T-cell (primary cell): ENCODE measurements at places on chromosomes 6 and 20.

DNA sequence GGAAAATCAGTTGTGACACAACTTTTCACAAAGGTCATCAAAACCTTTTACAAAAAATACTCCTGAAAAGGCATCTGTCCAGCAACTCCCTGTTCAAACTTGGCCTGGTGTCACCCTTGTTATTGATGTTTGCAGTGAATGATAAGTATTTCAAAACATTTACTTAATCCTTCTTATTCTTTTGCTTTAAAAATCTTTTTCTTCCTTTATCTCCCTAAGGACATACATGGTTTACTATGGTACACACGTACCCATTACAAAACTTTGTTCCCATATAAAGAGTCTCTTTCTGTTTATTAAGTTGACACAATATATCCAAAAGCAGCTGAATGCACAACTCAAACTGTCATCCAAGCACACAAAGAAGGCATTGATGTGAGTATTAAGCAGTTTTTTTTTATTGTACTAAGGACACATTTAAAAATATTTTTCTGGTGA is 17.5 kb downstream of the GSTA2 start:
- no peak for DNase-seq

DNA sequence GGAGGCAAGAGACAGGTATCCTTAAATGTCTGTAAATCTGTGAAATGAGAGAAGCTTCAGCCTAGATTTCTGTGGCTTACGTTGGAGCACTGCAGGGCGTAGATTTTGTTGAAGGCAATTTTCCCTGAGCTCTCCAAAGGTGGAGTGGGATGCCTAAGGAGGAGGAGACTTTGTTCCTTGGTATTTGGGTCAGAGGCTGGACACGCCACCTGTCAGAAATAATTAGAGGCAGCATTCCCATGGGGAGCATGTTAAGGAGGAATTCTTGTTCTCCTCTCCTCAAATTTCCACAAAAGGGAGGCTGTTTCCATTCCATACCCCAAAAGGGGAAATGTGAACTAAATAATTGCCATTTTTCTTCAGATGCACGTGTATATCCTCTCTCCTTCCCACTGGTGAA is 11.1 kb upstream of the SCGN start:
- no peak for DNase-seq

DNA sequence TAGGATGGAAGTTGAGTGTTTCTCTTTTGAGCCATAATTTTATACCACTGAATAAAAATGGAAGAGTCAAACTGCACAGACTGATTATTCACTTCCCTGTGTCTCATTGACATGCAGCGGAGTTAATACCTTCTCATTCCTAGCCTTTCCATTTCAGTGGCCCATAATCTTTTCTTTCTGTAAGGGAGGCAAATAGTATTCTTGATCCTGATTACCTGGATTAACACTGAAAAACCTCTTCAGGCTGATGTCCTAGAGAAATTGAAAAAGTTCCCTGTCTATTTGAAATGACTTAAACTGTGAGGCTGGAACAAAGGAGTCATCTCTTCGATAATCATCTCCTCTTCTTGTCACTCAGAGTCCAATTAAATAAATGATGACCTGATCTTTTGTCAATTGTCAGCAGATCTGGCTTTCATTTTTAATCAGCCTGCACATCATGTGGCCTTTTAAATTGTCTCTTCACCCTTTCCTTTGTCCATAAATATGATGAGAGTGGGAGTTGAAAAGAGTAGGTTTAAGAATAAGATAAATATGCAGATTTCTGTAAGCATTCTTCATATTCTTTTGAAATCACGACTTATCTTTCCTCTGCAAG is 713.0 kb downstream of the EPM2A start:
- DNase-seq = no peak

DNA sequence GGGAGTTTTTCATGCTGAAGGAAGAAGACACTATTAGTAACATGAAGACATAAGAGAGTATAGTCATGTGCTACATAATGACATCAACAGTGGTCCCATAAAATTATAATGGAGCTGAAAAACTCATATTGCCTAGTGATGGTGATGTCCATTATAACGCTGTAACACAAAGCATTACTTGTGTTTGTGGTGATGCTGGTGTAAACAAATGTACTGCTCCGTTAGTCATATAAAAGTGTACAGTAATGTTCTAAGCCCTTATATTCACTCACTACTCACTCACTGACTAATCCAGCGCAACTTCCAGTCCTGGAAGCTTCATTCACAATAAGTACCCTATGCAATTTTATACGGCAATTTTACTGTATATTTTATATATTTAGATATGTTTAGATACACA is 26.8 kb upstream of the ASF1A start:
- no peak for DNase-seq

GRCh38 chr6:113433335-113433991 is 423.7 kb upstream of the MARCKS start:
- no peak for DNase-seq

- no peak for DNase-seq
These were observed 154.5 kb downstream of the MOXD1 start for GRCh38 chr6:132246632-132247270.

- DNase-seq = no peak
These were observed 57.9 kb upstream of the RCAN2 start for GRCh38 chr6:46549155-46549554.

DNA sequence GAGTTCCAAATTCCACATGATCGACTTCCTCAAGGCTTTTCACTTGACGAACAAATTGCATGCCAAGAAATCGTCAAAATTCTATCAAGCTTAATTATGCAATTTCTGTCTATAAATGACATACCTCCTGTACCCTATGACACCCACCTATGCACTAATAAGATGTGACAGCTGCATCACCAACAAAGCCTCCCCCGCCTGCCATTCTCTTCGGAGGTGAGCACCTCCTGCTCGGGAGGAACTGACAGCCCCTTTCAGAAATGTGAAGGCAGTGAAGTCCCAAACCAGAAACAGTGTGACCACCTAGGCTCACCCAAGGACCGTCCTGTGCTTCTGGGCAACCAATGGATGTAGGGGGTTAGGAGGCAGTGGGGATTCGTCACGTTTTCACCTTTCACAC is 37.1 kb downstream of the GPR6 start:
- DNase-seq = no peak

GRCh38 chr20:7159903-7160302 is 392.4 kb downstream of the BMP2 start:
- DNase-seq = no peak

DNA sequence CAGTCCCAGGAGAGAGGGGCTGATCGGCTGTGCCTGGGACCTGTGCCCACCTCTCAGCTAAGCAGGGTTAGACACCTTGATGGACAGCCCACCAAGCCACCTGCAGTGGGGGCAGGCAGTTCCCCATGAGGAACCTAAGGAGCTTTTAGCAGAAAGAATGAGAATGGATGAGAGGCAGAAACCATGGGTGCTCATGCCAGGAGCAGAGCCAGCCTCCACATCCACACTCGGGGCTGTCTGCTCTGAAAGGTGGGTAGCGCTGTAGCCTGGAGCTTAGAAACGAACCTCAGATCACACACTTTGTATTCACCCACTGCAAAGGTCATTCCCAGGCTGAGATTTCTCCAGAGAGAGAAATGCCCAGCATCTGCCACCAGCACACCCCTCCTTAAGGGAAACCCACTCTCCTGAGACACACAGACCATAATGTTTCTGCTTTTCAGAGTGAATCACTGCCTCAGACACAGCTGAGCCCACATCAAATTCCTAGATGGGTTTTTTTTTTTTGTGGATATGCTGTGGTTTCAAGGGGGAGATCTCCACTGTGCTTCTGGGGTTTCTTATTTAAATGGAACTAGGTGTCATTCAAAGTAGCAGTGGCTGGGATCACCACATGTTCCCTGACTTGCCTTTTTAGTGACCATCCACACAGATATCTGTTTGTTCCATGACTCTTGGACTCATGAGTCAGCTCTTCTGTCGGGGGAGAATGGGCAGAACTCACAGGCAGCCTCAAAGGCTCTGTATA is 218.9 kb downstream of the EYA2 start:
- DNase-seq = no peak

DNA sequence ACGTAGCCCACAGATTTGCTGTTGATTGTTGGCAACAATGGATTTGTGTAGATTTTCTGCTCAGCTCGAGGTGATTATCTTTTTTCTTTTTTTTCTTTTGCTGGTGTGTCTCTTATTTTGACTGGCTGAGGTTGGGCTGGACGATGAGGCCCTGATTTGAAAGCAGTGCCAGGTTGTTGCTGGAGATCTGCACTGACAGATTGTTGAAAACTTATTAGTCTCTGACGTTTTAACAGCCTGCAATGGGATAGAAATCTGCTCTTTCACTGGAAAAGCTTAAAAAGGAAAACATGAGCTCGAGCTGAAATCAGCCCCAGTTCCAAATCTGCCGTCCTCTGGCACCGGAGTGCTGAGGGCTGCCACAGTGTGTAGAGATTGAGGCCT is 87.7 kb downstream of the PDE7B start:
- DNase-seq = no peak

GRCh38 chr20:2891343-2891742 is 18.1 kb downstream of the PTPRA start:
- no peak for DNase-seq

DNA sequence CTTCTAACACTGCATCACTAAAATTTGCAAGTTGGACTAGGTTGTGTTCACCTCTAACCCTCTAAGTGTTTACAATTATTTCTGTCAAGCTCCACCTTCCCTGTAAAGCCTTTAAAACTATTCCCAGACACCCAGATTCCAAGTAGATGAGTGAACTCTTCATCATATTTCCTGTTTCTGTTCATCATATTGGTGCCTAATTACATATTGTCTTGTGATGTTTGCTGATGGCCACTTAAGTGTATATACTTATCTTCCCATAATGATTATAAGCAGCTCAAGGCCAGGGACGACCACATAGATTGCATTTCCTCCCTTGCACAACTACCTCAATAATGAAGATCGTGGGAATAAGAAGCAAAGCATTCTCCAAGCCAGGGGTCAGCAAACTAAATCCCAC is 16.8 kb downstream of the TNFRSF21 start:
- no peak for DNase-seq

DNA sequence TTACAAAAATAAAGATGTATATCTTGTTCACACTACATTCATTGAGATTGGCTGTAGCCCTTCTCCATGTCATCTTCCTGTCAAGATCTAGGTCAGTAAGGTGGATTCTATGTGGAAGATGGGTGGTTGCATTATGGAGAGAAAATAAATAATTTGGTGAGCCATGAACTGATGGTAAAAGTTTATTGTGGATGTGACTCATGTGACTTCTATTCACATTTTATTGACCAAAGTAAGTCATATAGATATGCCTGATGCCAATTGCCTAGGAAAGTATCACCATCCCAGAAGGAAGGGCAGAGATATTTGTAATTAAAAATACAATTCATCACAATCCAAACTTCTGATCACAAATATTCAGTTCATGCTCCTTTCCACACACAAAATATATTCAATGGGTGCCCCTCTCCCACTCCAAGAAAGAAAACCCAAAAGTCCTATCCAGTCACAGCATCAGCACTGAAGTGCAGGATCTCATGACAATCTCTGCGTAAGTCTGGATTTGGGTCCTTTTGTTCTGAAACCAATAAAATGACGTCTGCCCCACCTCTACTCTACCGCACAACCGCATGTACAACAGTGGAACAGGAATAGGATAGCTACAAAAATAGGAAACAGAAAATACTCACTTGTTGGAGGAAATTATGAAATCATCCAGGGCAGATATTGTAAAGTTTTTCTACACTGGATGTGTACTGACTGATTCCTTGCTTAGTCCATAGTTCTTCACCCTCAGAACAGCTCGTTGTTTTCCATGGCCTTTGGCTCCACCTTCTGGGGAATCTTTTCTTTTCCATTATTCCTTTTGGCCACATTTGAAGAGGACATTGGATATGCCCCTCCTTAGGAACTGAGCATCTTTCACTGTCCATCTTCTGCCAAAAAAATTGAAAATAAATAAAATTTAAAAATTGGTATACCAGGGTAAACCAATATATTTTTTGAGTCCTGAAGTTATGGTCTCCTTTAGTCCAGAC is 16.1 kb upstream of the SLC17A3 start:
- DNase-seq = no peak

- no peak for DNase-seq
These were observed 1.3 kb upstream of the OCSTAMP start for GRCh38 chr20:46551522-46552381.

DNA sequence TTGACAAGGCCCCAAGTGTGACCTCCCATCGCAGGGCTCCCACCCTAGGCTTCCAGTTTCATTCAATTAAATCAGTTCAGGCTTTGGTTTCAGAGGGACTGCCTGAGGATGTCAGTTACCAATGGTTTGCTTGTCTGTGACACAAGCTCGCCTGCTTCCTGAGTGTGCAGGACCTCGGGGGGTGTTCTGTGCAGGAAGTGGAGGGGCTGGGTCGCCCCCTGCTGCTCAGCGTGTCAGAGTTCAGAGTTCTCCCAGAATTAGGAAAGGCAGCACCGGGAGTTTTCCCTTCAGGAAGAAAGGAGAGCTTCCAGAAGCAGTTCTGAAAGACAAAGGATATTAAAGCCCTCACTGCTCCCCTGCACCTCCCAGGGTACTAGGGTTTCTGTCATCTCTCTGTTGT is 50.8 kb upstream of the TGM3 start:
- no peak for DNase-seq

DNA sequence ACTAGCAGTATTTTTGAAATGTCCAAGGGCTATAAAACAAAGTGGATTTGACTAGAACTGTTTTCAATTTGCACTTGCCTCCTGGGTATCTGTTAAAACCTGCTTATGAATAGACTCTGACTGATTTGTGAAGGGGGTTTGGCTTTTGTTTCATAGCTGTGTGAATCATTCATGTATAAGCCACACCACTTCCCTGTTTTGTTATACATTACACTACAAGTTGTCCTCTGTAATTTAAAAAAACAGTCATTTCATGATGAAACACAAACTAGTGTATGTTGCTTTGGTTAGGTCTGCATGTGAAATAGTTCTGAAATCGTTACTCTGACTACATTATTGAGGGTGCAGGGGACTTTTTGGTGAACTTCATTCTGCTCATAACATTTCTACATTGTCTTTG is 121.7 kb downstream of the NKAIN2 start:
- no peak for DNase-seq

DNA sequence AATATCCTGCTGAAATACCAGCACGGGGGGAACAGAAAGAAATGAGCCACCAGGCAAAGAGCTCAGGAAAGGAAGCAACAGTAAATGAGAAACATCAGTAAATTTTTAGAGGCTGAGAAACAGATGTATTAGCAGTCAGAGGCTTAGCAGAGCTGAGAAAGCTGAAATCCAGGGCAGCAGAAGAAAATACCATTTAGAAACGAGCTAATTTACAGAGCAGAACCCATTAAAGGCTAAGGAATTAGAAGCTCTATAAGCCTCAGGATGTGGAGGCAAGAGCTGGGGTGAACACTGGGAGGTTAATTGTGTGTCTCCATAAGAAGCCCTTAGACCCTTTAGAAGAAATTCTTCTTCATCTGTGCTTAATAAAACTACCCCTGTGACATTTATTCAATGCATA is 178.6 kb upstream of the RGS17 start:
- DNase-seq = no peak

- no peak for DNase-seq
These were observed 1.7 kb downstream of the COL11A2 start for GRCh38 chr6:33190504-33191107.

GRCh38 chr6:10587656-10588406 is 66.7 kb downstream of the GCNT2 start:
- DNase-seq = no peak
